ENCODE measurements at places on chromosomes 1 and 21.

DNA sequence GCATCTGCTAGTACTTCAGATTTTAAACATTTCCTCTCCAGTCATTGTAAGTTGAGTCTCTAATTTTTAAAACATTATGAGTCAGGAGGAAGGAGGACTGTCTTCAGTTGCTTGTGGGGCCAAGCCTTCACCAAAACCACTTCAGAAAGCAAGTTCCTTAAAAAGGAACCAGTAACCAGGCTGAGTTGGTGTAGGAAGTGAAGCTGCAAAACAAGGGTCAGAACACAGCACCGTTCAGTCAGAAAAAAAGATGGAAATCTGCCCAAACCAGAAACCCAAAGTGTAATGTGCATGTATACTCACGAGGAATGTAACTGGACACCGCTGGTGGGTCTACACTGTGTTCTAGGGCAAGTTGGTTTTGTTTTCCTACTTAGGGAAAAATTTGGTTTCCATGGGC lies 402.1 kb downstream of the SETD4 start:
- DNase-seq: peak; percentile 7

GRCh38 chr1:40583980-40584379 lies 52.5 kb downstream of the ZNF684 start:
- DNase-seq: no peak

GRCh38 chr1:65939191-65939590 lies 146.5 kb downstream of the PDE4B start:
- DNase-seq: no peak

DNA sequence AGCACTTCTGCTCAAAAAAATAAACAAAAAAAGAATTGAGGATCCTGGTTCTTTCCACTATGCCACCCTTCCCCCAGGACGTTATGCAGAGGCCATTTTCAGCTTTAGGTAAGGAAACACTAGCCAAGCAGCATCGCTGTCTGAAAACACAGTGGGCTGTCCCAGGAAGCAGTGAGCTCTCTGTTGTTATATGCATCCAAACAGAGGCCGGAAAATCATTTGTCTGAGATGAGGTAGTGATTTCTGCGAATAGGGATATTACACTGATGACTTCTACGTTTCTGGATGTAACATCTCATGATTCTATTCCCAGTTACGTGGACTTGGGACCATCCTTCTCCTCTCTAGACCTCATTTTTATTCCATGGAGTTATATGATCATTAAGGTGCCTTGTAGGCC lies 137.2 kb downstream of the OMA1 start:
- DNase-seq: no peak

DNA sequence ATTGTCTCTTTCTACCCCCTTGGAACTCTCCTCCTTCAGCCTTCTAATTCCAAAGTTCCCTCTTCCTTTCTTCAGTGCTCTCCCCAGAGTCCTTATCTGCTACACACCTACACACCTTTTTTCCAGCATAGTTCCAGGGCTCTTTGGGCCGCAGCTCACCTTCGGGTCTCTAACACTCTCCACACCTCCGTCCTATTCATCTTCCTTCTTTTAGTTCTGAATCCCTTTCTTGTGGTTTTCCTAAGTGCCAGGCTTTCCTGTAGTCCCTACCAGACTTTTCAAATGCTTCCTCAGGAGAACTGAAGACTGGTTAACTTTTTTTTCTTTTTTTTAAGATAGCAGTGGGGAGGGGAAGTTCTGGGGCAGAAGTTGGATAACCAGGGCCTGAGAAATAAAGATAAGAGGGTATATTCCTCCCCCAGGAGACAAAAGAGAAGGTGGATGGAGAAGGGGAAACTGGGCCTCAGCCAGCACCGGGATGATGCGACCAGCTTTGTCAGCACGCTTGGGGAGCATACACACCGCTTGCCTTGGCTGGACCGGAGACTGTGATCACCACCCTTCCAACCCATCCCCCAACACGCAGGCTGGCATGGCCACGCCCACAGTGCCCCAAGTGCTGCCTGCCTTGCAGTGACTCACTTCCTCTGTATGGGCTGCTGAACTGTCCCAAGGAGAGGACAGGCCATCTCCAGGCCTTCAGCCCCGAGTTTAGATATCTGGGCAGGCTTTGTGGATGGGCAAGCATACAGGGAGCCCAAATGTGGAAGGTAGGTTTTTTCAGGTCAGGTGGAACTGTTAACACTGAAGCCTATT lies 2.5 kb upstream of the CERS2 start:
- no peak for DNase-seq

DNA sequence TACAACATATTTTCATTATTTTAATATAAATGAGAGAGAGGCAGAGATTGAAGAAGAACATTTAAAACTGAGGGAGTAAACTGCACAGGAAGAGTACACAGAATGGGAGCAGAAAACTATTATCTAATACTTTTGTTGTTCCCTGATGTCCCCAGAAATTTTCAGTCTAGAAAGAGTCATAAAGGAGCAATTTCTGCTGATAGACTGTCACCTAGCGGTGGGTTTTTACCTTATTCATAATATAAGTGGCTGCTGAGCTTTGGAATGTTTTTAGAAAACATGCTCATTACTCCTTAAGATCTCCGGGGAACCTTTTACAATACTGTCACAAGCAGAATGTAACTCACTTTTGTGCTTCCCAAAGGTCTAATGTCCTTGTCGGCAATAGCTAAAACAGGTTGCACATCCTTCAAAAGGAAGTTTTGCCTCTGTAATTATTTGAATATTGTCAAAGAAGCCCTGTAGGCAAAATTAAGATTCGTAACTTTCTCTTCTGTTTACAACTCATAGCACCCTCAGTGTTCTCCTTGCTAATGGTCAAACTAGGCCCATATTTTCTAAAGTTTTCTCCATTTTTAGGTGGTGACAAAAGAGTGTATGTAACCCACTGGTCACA lies 4.9 kb upstream of the NPL start:
- peak; percentile 94 for DNase-seq

- no peak for DNase-seq
Observed at GRCh38 chr1:176557543-176558258, 94.7 kb downstream of the PAPPA2 start.

GRCh38 chr21:46320331-46320801 lies 3.3 kb downstream of the C21orf58 start:
- no peak for DNase-seq
